Urothelium cell line (cell line): ENCODE measurements at places on chromosomes 11 and 22.
A peak's percentile ranks its signal among the peaks of the same experiment; 100 is the strongest.

GRCh38 chr22:41619979-41620588 lies 759 bp downstream of the DESI1 start:
- DNase-seq: peak; percentile 53

DNA sequence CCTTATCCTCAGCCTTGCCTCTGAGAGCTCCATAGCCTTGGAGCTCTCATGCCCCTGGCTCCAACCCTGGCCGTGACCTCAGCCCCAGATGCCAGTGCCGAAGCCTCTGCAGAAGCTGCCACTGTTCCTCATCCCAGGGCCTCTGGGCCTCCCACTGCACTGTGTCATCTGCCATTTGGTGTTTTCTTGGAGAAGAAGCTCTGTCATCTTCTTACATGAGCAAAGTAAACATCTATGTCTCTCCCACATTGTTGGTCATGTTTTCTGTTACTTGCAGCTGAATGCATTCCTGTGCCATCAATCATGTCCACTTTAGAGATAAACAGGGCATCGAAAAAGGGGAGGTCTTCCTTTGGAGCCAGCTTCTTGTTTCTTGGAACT lies 45.0 kb upstream of the FTH1 start:
- DNase-seq: no peak

DNA sequence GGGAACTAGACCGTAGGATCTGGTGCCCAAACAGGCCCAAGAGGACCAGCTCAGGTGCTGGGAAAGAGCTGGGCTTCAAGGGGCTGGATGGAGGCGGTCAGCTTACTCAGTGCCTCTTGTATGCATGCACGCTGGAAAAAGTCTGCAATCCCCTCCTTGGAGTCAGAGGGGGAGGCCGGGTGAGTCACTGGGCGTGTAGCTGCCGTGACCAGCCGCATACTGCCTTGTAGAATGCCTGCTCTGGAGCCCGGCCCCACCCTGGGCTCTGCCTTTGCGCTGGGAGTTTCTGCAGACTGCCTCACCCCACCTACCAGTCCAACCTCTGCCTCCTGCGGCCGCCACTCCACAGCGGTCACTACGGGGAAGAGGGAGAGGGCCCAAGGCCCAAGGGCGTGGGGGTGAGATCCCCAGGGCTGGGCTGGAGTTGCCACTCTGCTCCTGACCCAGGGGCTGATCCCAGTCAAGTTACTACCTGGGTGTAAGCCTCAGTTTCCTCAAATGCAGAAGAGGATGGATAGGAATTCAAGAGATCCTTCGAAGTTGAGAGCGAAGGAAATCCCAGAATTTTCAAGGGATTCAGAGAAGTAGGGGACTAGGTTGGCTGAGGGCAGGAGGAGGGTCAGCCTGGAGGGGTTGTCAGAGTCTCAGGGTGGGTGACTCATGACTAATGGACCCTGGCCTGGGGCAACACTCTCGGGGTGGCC lies 4.2 kb downstream of the MRGPRF start:
- peak; percentile 98 for DNase-seq

DNA sequence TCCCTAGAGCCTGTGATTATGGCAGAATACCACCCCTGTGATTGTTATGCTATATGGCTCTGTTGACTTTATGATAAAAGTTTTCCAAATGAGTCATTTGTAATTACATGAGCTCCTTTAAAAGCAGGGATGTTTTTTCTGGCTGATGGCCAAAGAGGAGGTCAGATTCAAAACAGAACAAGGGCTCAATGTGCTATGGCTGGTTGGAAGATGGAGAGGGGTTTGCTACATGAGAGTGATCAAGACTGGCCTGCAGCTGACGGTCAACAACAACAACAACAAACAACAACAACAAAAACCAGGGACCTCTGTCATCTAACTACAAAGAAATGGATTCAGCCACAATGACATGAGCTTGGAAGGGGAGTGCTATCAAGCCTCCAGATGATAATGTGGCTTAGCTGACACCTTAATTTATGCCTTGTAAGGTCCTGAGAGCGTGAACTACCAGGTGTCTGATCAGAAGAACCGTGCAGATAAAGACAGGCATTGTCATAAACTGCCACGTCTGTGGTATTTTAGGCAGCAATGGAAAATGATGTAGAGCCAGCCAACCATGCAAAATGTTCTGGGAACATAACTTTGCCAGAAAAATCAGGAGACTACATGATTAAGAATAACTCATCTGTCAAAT lies 47.2 kb downstream of the PIWIL3 start:
- peak; percentile 85 for DNase-seq

- DNase-seq: no peak
Measured at GRCh38 chr11:58726737-58727414, 4.9 kb downstream of the GLYAT start.

DNA sequence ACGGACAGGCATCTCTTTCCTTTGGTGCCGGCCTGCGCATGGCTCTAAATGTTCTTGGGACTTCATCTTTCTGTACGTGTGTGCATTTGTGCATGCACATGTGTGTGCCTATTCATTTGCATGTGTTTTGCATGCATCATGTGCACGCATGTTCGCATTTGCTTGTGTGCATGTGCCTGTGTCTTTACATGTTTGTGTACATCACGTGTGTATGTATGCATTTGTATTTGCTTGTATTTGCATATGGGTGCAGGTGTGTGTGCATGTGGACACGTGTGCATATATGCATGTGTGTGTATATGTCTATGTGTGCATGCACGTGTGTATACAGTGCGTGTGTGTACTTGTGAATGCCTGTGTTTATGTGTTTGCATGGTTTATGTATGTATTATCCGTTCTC lies 13.5 kb upstream of the FADD start:
- DNase-seq: no peak

GRCh38 chr22:35348026-35348590 lies 32.8 kb upstream of the HMOX1 start:
- no peak for DNase-seq

GRCh38 chr11:130037058-130037457 lies 32.6 kb upstream of the APLP2 start:
- peak; percentile 26 for DNase-seq

DNA sequence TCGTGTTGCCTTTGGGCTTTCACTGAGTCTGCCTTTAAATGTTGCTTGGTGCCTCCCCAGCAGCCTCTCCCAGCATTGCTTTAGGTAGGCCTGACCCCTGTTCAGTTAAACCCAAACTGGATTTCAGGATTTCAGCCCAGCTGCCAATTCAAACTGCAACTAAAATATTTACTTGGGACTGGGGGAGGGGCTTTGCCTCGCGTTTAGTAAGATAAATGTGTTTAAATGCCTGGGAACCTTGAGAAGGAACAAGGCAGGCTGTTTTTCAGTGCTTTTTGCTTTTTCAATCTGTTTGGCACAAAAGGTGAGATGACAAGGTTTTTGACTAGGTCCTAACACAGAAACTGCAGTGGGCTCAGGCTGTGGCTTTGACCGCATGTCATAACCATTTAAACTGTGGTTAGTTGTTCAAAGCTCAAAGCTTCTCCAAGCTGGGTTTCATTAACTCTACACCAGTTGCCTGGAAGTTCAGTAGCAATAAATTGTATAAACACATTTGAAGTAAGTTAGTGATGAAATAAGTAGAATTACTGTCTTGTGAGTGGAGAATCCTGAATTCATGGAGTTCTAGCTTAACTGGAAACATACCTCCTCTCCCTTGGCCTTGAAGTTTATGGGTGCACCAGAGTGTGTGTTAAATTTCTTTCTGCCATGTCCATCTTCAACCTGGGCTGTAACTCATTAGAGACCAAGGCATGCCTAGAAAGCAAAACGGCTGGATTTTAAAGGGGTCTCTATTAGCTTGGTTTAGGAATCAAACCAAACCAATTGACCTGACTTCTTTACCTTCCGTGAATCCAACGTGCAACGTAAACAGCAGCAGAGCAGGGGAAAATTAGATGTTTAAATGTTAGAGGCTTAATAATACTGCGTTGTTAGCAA lies 3.6 kb downstream of the PKNOX2 start:
- no peak for DNase-seq

DNA sequence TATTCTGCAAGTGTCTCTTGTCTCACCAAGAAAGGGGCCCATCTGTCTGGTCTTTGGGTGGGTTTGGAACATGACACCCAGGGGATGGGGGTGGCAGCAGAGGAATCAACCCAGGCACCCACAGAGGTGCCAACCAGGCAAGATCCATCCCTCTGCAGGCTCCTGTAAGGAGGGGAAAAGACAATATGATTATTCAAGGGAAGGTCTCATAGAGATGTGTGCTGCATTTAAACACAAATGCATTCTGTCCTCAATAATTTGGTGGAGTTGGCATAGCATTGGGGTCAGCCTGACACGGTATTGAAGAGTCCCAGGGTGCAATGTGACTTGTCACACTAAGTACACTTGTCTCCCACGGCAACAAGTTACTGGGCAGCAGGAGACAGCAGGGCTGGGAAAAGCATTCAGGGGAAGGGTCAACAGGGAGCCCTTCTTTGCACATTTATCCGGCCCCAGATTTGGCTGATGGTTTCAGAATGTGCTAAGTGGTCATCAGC lies 33.1 kb upstream of the SPON1 start:
- DNase-seq: no peak

- DNase-seq: no peak
Measured at GRCh38 chr11:9771071-9771511, 107.2 kb downstream of the SWAP70 start.

- no peak for DNase-seq
Measured at GRCh38 chr22:38865201-38866023, 6.6 kb downstream of the CBX6 start.

DNA sequence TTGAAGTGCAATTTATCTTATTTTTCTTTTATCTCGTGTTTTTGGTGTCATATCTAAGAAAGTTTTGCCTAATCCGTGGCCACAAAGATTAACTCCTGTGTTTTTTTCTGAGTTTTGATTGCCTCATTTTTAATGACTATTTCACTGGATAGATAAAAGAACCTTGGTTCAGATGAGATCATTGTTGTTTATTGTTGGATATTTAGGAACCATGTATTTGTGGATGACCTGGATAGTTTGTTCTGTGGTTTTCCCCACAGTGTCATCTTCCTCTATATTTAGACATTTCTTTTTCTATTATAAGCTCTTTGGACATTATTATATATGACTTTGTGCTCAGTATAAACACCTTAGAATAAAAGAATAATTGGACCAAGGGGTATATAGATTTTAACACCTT lies 37.2 kb downstream of the PPP6R3 start:
- DNase-seq: no peak

- DNase-seq: no peak
Measured at GRCh38 chr11:108593923-108594434, 411 bp upstream of the EXPH5 start.

GRCh38 chr11:65867284-65868071 lies 5.1 kb downstream of the EFEMP2 start:
- DNase-seq: no peak

DNA sequence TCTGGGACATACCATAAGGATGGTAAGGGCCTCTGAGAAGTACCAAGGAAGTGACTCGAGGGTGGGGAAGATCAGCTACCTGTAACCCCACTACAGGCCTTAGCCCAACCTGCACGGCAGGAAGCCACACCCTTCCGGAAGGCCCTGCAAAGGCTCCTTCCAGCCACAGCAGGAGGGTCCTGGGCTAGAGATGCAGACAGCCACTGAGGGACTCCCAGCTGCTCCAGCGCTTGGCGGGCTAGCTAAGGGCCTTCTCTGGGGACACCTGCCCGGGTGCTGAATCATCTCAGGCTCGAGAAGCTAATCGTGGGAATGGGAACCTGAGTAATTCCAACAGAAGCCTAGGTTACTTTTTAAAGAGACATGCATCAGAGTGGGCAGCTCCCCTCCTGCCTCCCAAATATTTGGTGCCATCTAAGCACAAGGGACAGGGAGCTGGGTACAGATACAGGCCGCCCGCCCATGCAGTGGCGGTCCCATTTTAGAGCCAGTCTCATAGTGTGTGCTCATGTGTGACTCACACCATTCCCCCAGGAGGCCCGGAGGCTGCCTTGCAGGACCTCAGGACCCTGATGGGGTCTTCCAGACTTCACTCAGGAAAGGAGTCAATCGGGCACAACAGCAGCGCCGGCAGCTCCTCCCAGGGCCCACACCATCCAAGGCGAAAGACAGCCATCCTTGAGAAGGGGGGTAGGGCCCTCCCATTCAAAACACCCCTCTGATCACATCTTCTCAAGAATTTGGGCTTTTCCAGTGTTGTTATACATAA lies 8.0 kb downstream of the MYH9 start:
- no peak for DNase-seq

DNA sequence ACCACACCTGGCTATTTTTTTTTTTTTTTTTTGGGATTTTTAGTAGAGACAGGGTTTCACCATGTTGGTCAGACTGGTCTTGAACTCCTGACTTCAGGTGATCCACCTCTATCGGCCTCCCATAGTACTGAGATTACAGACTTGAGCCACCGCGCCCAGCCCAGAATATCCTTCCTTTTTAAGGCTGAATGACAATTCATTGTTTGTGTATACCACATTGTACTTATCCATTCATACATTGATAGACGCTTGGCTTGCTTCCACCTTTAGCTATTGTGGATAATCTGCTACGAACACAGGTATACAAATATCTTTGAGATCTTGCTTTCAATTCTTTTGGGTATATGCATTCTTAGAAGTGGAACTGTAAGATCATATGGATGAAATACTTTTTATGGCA lies 10.8 kb upstream of the RASSF10 start:
- DNase-seq: no peak

- DNase-seq: no peak
Measured at GRCh38 chr11:2467695-2468055, 22.9 kb downstream of the KCNQ1 start.

DNA sequence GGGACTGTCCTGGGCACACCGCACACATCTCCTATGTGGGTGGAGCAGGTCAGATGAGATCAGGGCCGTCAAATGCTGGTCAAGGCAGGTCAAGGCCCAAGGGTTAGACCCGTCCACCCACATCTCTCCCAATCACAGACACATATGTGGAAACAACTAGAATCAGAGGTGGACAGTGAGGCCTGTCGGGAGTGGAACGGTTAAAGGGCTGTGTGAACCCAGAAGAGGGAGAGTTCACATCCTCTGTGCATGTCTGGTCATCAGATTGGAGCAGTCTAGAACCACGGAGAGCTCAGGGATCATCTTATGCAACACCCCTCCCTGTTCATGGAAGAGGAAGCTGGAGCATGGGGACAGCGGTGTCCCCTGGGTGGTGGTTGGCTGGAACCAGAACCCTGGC lies 5.9 kb downstream of the ARL2 start:
- no peak for DNase-seq

DNA sequence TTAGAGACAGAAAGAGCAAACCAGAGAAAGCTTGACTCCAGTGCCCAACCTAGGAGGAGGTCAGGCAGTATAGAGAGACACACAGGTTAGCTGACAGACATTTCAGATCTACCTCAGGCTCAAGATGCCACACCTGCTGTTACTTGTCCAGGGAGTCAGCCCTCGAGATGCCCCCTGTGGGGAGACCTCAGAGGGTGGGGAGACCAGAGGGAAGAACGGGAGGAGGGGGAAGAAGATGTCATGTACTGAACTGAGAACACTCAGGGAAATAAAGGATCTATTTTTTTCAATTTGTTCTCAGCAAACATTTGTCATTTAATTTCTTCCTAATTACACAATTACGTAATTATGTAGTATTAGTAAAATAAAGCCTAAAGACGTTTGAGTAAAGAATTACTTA lies 196.3 kb upstream of the CADM1 start:
- no peak for DNase-seq

DNA sequence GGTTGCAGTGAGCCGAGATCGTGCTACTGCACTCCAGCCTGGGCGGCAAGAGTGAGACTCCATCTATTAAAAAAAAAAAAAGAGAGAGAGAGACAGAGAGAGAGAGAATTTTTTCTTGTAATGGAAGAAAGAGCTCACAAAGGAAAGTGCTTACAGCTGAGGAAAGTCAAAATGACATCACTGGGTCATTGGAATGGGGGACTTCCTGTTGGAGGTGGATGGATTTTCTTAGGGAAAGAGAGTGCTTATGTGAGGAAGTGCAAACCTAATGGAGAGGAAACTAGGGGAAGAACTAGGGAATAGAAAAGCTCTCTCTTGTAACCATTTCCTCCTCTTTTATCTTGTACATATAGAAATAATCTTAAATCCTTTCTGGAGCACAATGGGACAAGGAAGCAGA lies 6.3 kb upstream of the PIWIL4 start:
- DNase-seq: no peak
